ENCODE measurements at places on chromosomes 6 and 20.

DNA sequence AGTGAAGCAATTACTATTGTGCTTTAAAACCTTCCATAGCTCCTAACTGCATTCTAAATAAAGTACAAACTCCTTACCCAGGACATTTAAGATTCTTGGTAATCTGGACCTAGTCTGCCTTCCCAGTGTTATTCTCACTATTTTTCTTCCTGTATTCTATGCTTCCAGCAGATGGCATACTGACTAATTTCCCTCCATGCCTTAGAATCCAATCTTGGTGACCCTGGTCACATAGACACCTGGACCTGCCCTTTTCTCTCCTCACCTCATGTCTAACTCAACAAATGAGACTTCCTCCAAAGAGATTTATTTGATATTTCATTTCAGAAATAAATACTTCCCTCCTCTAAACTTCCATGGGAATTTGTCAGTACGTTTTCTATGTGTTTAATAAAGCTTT lies 25.8 kb downstream of the ROS1 start:
- DNase-seq, result no peak

GRCh38 chr6:144547409-144547808 lies 262.3 kb downstream of the UTRN start:
- no peak for DNase-seq

- DNase-seq, result no peak
Measured at GRCh38 chr6:17867880-17868279, 119.6 kb downstream of the KIF13A start.

- no peak for DNase-seq
Measured at GRCh38 chr6:113578691-113579090, 278.5 kb upstream of the MARCKS start.

GRCh38 chr20:47568019-47568418 lies 66.3 kb downstream of the NCOA3 start:
- DNase-seq, result no peak

- DNase-seq, result no peak
Measured at GRCh38 chr6:159557031-159557430, 136.0 kb downstream of the SOD2 start.

GRCh38 chr6:123447315-123447937 lies 189.3 kb downstream of the TRDN start:
- DNase-seq, result no peak

GRCh38 chr6:13404892-13405254 lies 76.5 kb upstream of the TBC1D7 start:
- no peak for DNase-seq

DNA sequence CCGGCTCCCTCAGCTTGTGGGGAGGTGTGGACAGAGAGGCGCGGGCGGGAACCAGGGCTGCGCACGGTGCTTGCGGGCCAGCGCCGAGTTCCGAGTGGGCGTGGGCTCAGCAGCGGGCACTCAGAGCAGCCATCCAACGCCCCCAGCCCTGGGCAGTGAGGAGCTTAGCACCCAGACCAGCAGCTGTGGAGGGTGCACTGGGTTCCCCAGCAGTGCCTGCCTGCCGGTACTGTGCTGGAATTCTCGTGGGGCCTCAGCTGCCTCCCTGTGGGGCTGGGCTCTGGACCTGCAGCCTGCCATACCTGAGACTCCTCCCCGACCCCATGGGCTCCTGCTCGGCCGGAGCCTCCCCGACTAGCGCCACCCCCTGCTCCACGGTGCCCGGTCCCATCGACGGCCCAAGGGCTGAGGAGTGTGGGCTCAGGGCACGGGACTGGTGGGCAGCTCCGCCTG lies 92.7 kb downstream of the MANEA start:
- no peak for DNase-seq

GRCh38 chr20:431012-431904 lies 23.2 kb downstream of the RBCK1 start:
- DNase-seq, result peak; percentile 42

DNA sequence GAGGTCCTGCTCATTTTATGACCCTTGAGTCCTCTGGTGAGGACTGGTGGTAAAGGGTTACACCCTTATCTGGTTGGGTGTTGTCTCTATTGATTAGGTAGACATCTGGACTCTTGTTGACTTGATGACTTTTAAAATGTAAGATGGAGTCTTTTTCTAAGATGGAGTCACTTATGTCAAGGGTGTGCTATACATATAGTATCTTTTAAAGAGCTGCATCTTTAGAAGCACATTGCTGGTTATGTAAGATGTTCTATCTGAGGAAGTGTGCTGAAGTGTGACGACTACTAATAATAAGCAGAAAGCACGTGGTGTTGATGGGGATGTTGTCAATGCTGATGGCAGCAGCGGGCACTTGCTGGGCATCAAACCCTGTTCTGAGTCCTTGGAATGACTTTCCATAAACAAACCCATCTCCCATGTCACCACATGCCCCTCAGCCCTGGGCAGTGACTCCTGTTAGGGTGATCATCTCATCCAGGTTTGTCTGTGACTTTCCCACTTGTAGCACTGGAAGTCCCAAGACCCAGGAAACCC lies 229.6 kb downstream of the EYA2 start:
- DNase-seq, result no peak

DNA sequence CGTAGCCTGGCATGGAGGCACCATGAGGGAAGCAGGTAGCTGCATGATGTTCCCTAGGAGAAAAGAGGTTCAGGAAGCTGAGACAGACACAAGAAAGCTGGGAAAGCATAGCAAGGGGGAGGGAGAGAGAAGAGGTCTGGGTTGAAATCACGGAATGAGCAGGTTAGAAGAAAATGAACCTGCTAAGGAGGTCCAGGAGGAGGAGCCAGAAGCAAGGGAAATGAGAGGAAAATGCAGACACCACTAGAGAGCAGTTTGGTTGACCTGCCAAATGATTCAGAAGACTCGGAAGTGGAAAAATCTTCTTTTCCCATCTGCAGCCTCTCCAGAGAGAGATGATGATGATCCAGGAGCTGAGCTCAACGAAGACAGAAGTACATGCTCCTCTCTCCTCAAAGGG lies 70.9 kb downstream of the VIP start:
- DNase-seq, result no peak

DNA sequence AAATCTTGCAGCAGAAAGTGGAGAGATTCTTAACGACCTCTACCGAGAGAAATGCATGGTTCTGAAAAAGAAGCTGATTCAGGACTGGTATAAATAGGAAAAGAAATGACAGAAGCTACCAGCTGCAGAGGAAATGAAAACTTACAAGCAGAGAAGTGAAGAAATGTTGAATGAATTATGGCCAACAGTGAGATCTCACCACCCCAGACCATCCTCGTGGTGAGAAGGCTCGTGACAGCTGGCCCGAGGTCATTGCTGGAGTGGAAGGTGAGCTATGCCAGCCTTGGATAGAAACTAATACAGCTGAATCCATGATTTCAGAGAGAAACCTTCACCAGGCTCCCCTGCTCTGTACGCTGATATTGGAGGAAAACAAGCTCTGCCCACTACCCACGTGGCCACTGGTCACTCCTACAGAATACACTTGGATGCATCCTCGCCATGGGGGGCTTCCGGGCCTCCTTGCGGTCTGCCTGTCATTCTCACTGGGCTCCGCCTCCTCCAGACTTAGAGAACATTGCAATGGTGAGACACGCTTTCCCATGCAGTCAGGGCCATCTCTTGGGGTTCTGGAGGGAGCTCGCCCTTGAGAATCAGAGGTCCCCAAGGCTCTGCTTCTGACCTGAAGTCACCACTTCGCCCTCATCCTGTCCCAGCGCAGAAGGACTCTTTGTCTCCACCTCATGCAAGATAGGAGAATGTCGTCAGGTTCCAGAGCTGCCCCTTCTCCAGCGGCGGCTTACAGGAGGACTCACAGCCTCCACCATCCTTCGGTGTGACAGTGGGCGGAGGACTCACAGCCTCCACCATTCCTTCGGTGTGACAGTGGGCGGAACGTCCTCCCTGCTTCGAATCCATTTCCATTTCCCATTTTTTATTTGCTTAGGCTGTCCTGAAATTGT lies 10.6 kb upstream of the TUBB2B start:
- DNase-seq, result no peak

- no peak for DNase-seq
Measured at GRCh38 chr20:38841570-38841969, 36.1 kb downstream of the PPP1R16B start.

DNA sequence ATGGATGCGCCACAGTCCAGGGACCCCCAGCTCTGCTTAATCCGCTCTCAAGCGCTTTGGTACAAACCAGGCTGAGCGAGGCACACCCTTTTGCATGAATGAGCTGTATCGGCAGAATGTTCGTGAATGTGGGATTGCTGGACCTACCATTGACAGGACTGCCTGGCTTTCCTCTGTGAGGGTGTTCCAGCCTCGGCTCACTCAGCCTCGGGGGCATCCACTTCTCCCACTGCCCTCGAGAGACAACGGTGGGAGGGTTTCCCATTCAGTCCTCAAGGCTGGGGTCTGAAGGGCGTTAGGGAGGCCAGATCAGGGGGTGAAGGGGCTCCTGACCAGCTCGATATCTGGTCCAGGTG lies 17.4 kb downstream of the MDFI start:
- DNase-seq, result no peak

- DNase-seq, result no peak
Measured at GRCh38 chr6:73866305-73866704, 170.3 kb downstream of the CD109 start.

DNA sequence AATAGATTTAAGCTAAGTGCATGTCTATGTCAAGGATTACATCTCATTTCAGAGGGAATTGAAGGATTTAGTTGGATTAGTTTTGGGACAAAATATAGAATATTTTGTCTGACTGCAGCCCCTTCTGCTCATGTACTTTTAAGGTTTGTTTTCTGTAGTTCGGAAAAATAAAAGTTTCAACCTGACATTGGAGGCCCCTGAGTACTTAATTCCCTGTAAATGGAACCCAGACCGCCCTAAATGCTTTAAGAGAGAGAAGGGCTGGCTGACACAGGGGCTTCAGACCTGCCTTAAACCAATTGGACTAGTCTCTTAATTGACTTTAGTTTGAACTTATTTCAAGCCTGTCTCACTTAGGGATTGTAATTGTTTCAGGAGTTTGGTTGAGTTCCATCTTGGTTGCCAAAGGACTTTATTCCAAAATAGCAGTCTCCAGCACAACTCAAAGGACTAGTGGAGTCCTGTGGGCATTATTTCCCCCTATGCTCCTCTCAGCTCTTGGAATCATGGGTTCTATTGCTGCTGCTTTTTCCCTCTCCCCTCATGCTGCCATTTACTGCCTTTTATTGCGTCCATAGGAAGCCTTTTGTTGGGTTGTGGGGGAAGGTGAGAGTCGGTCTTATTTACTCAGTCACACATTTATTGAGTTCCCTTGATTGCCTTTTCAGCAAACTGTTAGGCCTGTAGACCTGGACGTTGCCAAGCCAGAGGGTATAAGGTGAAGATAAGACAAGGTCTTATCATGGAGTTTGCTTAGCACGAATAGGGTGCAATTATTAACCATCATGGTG lies 14.5 kb downstream of the BRD2 start:
- no peak for DNase-seq

DNA sequence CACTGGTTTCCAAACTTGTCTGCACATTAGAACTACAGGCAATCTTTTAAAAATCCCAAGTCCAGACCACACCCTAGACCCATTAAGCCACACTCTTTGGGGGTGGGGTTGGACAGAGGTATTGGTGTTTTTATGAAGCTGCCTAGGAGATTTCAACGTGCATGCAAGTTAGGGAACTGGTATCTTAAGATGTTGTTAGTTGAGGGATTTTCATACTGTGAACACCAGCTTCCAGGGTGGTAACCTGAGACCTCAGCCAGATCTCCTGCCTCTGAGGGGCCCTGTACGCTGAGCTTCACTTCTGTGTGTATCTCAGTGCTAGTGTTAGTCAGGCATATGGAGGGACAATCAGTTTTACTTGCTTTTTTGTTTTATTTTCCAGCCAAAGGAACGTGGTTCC lies 138.0 kb downstream of the UTRN start:
- no peak for DNase-seq

DNA sequence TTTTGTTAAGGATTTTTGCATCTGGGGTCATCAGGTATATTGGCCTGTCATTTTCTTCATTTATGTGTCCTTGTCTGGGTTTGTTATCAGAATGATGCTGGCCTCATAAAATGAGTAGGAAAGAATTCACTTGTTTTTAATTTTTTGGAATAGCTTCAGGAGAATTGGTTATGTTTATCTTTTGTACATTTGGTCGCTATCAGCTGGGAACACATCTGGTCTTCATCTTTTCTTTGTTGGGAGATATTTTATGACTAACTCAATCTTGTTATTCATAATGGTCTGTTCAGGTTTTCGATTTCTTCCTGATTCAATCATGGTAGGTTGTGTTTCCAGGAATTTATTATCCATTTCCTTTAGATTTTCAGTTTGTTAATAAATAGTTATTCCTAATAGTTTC lies 207.5 kb upstream of the ASCC3 start:
- no peak for DNase-seq

GRCh38 chr6:168284187-168284586 lies 35.4 kb downstream of the DACT2 start:
- peak; percentile 1 for DNase-seq

DNA sequence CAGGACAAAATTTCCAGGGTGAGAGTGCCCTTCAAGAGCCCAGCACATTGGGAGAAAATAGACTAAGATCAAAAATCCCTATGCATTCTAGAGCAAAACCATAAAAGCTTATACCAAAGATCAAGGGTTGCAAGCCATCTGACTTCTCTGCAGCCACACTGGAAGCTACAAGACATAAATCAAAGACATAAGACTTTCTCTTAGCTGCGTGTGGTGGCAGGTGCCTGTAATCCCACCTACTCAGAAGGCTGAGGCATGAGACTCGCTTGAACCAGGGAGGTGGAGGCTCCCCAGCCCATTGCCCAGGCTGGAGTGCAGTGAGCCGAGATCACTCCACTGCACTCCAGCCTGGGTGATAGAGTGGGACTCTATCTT lies 91.9 kb upstream of the NXT1 start:
- DNase-seq, result no peak

DNA sequence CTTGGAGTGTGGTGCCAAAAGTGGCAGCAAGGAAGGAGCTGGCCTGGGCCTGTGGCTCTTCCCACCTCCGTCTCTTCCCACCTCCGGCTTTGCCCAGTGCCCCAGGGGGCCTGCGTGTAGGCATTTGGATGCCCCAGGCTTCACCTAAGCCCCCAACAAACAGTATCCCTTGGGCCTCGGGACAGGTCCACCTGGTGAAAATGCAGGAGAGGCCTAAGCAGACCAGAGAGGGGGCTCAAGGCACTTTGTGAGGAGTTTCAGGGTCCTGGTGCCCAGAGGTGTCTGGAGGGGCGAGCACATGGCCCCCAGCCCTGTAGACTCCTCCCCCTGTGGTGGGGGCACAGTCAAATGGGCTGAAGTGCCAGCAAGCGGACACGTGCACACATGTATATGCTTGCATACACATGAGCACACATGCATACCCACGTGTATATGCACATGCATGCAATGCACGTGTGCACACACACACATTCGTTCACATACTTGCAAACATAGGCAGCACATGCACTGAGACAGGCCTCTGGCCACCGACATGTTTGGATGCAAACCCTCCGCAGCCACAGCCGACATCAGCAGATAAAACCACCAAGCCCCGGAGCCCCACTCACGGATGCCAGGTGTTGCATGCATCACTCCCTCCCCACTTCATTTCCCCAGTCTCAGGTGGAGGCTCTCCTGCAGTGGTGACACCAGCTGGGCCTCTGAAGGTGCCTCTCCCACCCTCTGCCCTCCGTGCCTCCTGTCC lies 124.5 kb downstream of the TAF4 start:
- DNase-seq, result no peak

GRCh38 chr6:139271056-139271455 lies 20.7 kb downstream of the TXLNB start:
- DNase-seq, result no peak

- no peak for DNase-seq
Measured at GRCh38 chr20:9808166-9808565, 30.7 kb downstream of the PAK5 start.
